Sciatic nerve (tissue), 2 donors: ENCODE measurements at places on chromosomes 5 and 9.

GRCh38 chr5:119200795-119201194 lies 129.9 kb downstream of the DMXL1 start:
- DNase-seq, result no peak

- no peak for DNase-seq
Measured at GRCh38 chr5:136012041-136012804, 16.6 kb upstream of the TGFBI start.

DNA sequence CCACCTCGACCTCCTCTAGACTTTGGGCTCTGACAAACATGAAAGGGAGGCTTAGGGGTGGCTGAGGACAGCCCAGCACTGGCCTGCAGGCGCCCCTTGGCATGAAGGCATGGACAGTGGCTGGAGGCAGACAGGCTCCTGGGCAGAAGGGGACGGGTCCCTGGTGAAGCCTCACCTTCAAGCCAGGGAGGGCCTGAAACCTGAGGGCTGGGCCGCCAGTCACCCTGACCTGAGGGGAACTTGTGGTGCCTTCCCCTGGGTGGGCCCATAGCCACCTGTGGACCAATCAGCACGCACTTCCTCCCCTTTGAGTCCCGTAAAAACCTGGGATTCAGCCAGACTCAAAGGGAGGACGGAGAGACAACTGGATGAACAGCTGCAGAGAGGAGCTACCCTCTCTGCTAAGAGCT lies 90.4 kb upstream of the PUM3 start:
- DNase-seq, result no peak

- no peak for DNase-seq
Measured at GRCh38 chr5:139267481-139267880, 26.1 kb upstream of the MATR3 start.
